ENCODE measurements at places on chromosomes 7 and 10. TPM values are rescaled to one million over a fixed set of nuclear protein-coding genes. Genes with fewer than 3 reads are reported as not detected.

ANKRD26 gene
- polyA plus RNA-seq = 12.6 TPM

ZKSCAN5 gene
- polyA plus RNA-seq = 14.9 TPM

PON1 gene
- 1.1 TPM for polyA plus RNA-seq

LIPF gene
- not detected for polyA plus RNA-seq

MSS51 gene
- polyA plus RNA-seq = 2.4 TPM

MAT1A gene
- 0.39 TPM for polyA plus RNA-seq

DNA sequence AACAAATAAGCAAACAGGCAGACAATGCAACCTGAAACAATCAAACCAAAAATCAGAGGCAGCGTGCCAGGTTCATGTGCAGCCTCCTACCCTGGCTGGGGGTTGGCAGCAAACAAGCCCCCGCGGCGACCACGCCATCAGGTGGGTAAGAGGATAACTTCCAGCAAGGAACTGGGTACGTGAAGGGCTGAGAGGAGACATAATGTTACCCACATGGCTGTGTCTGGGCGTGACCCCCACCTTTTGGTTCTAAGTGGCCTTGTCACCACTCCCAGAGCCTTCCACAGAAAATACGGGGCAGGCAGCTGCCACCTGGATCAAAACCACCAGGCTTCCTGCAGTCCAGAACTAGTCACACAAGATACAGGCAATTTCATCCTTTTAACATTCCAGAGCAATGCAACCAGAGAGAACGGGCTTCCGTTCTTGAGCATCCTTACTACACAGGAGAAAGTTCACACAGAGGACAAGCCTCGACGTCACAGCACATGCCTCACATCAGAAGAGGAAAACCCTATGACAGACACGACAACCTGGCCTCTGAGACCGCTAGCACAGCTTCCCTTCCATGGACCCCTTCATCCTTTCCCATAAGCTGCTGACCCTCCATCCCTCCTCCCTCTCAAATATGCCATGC is 171.0 kb downstream of the GRID1 start:
- DNase-seq = no peak

- DNase-seq = peak; percentile 28
Observed at GRCh38 chr7:107045195-107045960, 873 bp downstream of the PRKAR2B start.

DNA sequence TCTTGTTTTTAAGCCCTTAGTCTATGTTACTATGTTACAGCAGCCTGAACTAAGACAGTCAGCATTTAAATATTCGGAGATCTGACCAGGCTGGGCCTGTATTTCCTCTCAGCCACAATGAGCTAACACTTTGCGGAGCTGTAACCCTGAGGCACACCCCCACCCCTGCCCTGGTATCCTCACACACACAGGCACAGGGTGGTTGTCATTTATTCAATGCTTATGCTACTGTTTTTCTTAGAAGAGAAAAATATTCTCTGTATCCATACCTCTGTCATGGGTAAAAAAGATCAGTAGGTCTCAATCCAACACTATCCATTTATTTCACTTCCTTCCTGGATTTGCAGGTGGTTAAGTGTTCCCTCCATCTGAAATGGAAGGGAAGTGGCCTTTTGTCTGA is 80.3 kb upstream of the TRIL start:
- no peak for DNase-seq

DNA sequence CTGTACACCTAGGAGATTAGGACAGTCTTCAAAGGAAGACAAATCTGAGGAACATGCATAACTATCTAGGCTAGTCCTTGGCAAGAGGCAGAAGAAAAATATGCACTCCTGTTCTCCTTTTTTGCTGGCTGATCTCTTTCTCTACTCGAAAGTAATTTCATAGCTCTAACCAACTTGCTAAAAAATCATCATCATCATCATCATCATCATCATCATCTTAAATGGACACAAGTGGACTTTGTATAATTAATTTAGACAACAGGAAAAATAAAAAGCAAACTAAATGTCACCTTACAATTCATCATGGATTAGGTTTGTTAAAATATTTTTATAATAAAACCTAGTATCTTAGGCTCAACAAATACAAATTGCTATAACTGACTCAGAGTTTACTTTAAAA is 47.2 kb upstream of the DKK1 start:
- DNase-seq = no peak

DNA sequence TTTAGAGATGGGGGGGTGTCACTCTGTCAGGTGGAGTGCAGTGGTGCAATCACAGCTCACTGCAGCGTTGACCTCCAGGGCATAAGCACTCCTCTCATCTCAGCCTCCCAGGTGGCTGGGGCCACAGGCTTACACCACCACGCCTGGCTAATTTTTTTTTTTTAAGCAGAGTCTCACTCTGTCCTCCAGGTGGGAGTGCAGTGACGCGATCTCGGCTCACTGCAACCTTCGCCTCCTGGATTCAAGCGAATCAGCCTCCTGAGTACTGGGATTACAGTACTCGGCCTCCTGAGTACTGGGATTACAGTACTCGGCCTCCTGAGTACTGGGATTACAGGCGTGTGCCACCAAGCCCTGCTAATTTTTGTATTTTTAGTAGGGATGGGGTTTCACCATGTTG is 23.6 kb upstream of the PPIA start:
- DNase-seq = no peak

DNA sequence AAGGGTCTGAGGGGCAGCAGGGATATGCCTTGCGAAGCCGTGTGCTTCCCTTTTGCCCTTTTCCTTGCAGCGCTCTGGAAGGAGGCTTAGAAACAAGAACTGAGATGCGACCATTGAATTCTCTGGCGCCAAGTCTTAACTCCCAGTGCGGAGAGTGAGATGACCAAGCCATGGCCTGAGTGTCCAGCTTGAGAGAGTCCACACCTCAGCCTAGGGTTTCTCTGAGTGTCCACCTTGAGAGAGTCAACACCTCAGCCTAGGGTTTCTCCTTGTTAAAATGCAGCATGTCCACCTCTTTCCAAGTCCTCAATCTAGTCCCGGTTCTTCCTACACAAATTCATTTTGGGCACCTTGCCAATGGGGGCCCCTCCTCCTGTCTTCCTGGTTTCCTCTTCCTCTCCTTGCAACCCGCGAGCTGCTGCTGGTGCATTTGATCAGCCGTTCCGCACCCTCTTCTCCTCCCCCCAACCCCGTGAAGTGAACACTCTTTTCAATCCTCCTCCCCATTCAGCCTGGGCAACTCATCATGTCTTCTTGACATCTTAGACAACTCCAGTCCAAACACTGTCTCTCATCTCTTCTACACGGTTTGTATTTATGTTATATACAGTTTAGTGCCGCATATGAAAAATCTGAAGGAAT is 178.2 kb upstream of the PITRM1 start:
- no peak for DNase-seq

- DNase-seq = no peak
Observed at GRCh38 chr7:34417781-34418180, 240.2 kb upstream of the NPSR1 start.

GRCh38 chr7:142506601-142507000 is 242.7 kb upstream of the PRSS1 start:
- DNase-seq = peak; percentile 27

DNA sequence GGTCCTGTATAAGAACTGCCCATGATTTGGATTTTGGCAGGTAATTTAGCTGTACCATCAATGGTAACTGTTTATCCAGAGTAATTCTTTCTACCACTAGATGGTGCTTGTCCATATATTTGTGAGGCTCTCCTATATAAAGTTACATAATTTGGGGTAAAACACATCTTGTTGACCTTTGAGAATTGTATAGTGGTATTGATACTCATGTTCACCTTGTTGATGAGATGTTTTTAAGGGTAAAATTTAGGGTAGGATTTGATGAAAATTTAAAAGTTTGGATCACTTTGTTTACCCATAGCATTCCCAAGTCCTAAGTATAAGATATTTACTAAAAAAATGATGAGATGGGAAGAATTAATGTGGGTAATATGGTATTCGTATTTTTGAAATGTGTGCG is 31.6 kb downstream of the ST7 start:
- no peak for DNase-seq

GRCh38 chr7:143983960-143984359 is 16.2 kb upstream of the OR6B1 start:
- no peak for DNase-seq

- no peak for DNase-seq
Observed at GRCh38 chr7:88217675-88218428, 2.0 kb downstream of the SRI start.

DNA sequence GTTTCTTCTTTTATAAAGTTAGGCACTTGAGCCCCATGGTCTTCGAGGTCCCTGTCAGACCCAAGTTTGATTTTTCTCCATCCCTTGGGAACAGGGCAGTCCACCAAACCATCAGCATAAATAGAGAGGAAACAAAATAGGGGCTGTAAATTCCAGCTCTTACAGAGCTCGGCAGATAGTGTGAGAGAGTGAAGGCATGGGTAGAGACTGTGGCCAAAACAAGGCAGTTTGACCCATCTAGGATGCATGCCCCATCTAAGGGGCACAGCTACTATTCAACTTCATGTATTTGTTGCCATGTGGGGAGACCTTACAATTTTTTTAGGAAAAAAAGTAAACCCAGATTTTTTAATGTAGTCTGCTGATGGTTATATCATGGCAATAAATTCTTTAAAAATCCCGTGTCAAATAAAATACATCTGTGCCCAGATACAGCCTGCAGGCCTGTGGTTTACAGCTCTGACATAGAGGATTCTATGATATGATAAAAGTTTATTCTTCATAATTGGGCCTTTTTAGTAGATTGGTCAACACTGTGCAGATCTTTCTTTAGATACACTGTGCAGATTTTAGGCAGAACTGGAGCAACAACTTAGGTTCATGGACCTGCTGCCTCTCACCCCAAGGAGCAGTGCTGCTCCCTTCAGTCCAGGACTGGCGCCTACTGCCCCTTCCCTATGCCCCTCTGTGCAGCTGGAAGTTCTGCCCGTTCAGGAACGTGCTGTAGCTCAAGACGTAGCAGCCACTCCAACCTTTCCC is 5.3 kb downstream of the PPP1R3C start:
- no peak for DNase-seq

Measured in spinal cord (tissue), 10 donors.